ENCODE measurements at places on chromosomes 6 and 20.

DNA sequence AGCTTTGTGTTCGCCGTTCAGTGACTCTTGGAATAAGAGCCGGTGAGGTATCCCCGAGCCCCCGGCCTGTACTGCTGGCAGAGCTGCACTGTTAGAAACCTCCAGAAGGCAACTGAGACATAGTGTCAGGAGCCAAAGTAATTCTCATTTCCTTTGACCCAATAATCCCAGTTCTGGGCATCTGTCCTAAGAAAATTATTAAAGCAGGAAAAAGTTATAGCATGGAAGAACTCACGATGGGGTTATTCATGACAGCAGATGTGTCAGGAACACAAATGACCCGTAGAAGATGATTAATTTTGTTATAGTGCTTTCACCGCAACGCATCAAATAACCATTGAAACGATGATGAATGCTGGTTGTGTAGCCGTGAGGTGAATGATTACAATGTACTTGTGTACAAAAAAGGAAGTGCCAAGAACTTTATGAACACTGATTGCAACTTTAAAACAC lies 20.3 kb downstream of the CYP21A2 start:
- no peak for DNase-seq

GRCh38 chr6:82353848-82354247 lies 9.8 kb upstream of the TPBG start:
- DNase-seq = no peak

GRCh38 chr20:50758992-50759391 lies 27.6 kb downstream of the PARD6B start:
- DNase-seq = no peak

DNA sequence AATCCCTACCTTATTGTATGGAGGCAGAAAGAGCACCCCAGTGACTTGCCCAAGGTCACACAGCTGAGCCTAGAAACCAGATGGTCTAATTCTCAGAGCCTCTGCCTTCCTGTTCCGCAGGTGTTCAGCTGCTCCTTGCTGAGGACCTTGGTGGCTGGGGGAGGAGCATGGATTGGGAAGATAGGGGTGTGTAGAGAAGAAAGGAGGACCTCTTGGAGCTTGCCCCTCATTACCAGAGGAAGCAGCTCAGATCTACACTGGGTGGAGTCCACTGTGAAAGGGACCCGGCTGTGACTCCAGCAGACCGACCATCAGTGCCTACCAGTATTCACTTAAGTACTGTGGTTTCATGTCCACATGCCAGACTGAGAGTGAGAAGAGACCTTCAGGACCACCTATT lies 15.2 kb downstream of the FOXP4 start:
- no peak for DNase-seq

GRCh38 chr6:118685823-118686449 lies 34.5 kb upstream of the CEP85L start:
- DNase-seq = no peak

- no peak for DNase-seq
These were observed 157.8 kb downstream of the RCAN2 start for GRCh38 chr6:46333481-46333880.

DNA sequence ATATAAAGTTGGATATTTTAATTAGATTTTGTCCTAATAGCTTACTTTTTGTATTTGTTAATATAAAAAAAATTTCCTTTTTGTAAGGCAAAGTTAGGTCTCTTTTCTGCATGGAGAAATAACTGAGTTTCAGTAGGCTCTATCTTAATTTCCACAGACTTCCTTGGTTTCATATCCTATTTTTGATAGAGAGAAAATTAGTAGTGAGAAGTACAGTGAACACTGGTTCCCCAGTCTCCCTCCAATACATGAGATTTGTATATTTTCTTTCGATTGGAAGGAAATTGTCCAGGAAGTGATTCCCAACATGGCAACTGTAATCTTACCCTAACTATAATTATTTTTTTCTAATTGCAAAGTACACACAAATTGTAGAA lies 26.4 kb downstream of the TRIM27 start:
- DNase-seq = peak; percentile 4

- no peak for DNase-seq
These were observed 1024.0 kb downstream of the GRIK2 start for GRCh38 chr6:102417368-102417998.

GRCh38 chr6:12613811-12614210 lies 102.8 kb upstream of the PHACTR1 start:
- DNase-seq = no peak

DNA sequence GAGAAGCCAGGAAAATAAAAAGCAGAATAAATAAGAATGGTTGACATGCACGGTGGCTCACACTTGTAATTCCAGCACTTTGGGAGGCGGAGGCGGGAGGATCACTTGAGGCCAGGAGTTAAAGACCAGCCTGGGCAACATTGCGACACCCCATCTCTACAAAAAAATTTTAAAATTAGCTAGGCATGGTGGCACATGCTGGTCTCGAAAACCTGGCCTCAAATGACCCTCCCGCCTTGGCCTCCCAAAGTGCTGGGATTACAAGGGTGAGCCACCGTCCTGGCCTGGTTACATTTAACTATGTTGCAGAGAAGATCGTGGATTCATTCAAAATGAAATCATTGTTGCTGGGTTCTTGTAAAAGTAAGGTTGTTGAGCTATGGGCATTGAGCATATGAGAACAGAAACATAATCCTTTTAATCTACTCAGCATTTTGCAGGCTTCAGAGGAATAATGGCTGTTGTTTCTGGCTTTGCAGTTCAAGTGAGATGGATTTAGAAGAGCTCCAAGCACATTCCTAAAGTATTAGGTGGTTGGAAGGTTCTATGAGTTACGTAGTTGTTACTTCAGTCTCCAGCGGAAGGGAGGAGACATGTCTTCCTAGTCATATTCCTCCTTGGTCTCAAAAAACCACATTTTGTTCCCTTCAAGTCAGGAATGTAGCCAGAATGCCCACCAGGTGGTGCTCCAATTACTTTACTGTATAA lies 45.6 kb upstream of the RAB23 start:
- peak; percentile 84 for DNase-seq

- no peak for DNase-seq
These were observed 37.2 kb upstream of the TSPYL1 start for GRCh38 chr6:116316772-116317467.

DNA sequence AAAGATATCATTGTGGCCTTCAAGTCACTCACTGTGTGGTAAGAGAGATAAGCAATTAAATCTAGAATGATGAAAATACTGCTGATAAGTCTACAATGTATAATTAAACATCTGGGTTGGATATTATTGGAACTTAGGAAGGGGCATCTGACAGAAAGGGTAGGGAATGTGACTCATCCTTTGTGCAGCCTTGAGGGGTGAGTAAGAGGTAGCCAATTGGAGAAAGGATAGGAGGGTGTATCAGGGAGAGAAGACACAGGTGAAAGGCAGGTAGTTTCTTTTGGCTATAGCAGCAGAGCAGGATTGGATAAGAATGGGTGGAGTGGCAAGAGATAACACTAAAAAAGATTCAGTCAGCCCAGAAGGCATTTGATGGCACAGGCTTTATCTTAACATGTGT lies 182.0 kb downstream of the COL21A1 start:
- DNase-seq = no peak

- no peak for DNase-seq
These were observed 86.3 kb downstream of the SNX5 start for GRCh38 chr20:17882065-17882833.

GRCh38 chr20:47335251-47336128 lies 21.0 kb downstream of the ZMYND8 start:
- DNase-seq = no peak

DNA sequence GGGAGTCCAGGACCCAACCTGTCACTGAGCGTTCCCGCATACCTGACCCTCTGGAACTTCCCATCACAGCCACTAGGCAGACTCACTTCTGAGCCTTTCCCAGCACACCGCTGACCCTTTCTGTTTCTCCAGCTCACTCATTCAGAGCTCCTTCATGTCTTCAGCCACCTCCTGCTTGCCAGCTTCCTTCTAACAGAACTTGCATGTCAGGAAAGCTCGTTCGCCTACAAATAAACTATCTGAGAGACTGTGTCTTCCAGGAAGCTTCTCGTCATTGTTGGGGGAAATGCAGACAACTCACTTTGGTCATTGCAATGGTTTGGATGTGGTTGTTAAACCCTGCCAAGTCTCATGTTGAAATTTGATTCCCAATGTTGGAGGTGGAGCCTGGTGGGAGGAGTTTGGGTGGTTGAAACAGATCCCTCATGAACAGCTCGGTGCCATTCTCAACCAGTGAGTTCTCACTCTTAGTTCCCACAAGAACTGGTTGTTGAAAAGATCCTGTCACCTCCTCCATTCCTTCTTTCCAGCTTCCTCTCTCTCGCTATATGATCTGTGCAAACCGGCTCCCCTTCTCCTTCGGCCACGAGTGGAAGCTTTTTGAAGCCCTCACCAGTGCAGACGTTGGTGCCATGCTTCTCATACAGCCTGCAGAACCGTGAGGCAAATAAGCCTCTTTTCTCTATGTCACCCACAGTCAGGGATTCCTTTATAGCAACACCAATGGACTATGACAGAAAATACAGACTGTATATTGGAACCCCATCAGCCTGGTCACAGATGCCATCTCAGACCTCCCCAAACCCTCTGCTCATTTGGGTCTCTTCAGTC lies 1.4 kb upstream of the MUC21 start:
- peak; percentile 65 for DNase-seq

DNA sequence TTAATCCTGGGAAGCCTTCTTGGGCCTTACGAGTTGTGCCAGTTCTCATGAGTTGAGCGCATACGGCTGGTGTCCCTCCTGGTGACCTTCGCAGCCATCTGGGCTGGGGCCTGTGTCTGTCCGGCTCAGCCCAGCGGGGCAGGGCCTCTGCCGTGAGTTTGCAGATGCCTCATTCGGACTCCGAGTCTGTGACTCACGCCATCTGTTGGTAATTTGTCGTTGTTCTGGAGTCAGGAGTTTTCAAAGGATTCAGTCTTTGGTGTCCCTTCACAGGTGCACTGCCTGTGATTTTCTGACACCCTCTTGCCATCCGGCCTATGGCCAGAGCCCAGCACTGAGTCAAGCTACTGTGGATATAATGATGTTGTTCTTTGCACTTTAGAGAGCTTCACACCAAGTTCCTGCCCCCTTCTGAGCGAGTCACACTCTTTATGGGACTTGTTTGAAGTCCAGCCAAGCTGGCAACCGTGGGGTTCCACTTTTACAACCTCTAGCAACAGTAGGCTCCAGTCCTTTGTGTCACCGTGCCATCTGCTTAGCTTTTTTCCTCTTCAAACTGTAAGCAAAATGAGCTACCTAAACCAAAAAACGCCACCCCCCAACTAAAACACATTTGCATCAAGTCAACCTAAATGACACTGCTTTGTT lies 175.6 kb downstream of the AIG1 start:
- DNase-seq = no peak

DNA sequence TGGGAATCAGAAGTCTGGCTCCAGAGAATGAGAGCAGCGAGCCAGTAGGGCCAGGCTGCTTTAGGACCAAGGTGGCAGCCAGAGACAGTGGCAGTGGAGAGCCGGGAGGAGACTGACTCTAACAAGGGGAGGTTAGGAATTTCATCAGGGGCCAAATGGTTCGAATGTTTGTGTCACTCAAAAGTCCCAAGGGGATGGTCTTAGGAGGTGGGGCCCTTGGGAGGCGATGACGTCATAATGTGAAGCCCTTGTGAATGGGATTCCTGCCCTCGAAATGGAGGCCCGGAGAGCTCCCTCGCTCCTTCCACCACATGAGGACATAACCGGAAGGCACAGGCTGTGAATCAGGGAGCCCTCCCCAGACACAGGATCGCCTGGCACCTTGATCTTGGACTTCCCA lies 299.7 kb downstream of the QKI start:
- DNase-seq = no peak

DNA sequence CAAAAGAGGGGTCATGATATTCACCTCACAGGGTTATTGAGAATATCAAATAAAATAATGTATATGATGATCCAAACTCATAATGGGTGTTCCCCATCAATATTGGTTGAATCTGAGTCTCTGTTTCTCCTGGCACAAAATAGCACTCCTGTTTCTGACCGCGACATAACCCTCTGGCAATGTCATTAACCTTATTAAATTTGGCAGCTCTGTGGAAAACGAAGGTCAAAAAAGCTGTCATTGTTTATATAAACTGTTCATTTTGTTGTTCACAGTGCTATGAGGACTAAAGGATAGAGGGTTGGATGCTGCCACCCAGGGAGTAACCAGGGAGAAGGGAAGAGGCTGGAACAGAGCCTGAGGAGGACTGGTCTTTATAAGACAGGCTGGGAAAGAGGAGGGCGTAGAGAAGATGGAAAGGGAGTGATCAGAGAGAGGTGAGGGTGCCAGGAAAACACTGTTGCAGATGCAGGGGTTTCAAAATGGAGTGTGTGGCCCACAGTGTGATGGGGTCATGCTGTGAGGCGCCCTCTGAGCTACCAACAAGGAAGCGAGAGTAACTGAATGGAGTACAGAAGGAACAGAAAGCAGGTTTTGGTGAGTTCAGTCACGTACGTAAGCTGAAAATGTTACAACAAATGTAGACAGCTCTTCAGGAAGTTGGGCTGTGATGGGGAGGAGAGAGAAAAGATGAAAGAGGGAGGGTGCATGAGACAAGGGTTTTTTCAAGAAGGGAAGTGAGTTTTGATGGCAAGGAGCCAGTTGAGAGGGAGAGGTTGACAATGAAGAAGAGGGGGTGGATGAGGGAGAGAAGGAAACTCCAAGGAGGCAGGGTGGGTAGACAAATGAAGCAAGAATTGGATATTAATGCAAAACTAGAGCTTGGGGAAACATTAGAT lies 251.6 kb upstream of the TAB2 start:
- no peak for DNase-seq

- peak; percentile 25 for DNase-seq
These were observed 27.6 kb upstream of the HACE1 start for GRCh38 chr6:104887350-104887749.

- no peak for DNase-seq
These were observed 39.4 kb upstream of the DACT2 start for GRCh38 chr6:168358842-168359420.

- no peak for DNase-seq
These were observed 246.9 kb downstream of the SOX4 start for GRCh38 chr6:21840428-21840827.

GRCh38 chr20:29314294-29314693 lies 1943.2 kb upstream of the DEFB115 start:
- DNase-seq = no peak

DNA sequence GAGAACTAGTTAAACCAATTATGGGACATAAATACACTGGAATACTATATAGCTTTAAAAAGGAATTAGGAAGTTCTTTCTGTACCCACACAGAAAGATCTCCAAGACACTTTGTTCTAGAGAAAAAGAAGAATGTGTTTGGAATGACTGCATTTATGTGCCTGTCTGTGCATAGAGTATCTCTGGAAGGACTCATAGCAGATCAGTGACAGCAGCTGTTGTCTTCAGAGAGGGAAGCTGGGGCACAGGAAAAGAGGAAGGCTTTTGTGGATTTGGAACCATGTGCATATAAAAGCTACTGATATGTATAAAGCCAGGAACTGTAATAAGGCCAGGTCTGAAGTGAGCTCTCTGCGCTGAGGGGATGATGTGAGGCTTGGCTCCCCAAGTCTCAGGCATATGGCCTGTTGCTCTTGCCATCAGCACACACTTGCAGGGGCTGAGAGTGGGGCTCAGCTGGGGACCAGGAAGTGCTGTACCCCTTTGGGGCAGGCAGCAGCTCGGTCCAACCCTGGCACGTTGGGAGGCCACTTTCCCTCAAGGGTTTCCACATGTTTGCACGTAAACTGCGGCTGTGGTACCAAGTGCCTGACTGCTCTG lies 31.8 kb upstream of the CCDC167 start:
- no peak for DNase-seq

- DNase-seq = peak; percentile 73
These were observed 202.1 kb upstream of the CNR1 start for GRCh38 chr6:88368071-88368787.
